ENCODE measurements at places on chromosomes 16 and 17.

GRCh38 chr16:12575288-12575687 lies 228.4 kb downstream of the CPPED1 start:
- no peak for DNase-seq

GRCh38 chr17:16258901-16259300 lies 41.9 kb downstream of the PIGL start:
- no peak for DNase-seq

DNA sequence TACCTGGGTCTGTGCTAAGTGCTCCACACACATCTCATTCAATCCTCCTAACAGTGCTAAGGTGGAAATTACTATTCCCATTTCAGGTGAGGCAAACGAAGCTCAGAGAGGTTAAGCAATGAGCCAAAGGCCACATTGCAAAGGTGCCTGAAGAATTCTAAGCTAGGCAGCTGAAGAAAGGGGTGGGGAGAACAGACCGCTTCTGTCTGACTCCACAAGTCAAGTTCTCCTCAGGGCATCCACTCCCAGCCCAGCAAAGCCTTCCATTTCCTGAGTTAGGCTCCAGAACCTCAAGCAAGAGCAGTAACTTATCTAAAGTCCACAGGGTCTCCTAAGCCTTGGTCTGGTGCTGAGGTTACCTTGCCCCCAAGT lies 27.0 kb upstream of the MRPS23 start:
- DNase-seq, result no peak

GRCh38 chr17:79273660-79274059 lies 199.0 kb downstream of the ENGASE start:
- DNase-seq, result no peak

DNA sequence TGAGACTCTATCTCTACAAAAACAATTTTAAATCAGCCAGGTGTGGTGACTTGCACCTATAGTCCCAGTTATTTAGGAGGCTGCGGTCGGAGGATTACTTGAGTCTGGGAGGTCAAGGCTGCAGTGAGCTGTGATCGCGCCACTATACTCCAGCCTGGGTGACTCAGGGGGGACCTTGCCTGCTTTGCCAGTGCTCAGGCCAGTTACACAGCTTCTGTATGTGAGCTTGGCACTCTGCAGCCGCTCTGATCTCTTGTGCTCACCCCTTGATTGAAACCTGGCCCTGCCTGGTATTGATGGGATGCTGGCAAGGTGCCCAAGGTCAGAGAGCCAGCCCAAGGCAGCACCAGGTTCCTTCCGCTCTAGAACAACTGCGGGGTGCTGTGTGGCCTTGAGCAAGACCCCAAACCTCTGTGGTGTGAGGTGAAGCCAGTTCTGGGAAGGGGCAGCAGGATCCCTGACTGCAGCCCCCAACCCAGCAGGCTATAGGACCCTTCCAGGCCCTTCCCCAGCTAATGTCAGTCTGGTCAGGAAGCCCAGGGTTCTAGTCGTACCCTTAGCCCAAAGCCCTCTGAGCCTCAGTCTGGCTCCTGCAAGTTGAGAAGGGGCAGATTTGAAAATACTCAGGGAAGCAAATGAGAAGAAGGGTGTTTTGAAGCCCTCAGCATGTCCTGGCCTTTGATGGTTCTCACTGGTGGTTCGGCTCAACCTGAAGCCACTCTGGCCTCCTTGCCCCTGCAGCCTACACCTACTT lies 18.9 kb downstream of the MMP15 start:
- DNase-seq, result no peak

GRCh38 chr16:361872-362701 lies 8.3 kb downstream of the MRPL28 start:
- DNase-seq, result peak; percentile 53

DNA sequence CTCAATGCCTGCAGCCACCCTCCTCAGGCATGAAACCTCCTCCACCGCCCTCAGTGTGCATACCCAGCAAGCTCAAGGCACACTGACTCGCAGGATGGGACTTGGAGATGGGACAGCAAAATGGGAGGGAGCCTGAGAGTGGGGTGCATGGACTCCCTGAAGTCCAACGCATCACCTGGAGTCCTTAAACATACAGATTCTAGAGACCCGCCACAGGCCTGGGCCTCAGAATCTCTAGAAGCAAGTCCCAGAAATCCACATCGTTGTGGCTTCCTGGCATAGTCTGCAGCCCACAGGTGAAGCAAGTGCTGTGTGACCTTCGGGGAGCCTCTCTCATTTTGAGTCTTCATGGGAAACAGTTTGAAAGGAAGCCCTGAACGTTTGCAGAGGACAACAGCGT lies 3.6 kb upstream of the TBX21 start:
- DNase-seq, result no peak

- no peak for DNase-seq
These were observed 88.7 kb upstream of the CBX4 start for GRCh38 chr17:79927688-79928501.

DNA sequence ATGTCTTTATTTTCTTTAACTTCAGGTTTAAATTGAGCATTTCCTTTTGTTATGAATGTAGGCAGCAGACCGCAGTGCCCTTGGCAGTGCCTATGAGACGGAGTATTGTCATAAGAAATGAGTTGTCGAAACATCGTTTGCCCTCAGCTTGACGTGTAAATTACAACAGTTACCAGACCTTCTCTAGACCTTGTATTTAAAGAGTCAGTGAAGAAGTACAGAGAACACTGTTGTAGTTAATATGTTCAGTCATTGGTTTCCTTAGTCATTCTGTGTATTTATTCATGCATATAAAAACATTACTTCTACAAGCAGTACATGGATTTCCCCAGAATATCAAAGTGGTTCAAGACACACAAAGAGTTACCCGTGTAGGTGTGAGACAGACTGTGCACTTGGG lies 19.0 kb downstream of the IRF8 start:
- no peak for DNase-seq

- DNase-seq, result no peak
These were observed 42.7 kb upstream of the ETV4 start for GRCh38 chr17:43588664-43589435.

GRCh38 chr17:28258347-28258887 lies 60.6 kb upstream of the TMEM97 start:
- no peak for DNase-seq

DNA sequence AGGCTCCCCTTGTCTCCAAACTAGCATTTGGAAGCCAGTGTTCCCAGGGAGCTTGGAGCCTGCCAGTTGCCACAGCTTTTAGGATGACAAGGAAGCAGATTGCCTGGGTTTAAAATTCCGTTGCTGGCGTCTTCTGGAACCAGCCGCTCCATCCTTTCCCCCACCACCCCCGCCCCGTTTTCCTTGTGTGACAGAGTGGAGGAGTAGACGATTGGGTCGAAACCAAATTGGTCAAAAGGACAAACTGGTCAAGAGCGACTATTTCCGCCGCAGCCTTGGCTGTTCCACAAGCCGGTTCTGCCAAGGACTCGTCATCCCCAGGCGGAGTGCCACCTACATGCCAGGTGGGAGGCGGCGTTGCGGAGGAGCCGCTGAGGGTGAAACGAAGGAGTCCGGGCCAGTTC lies 91.1 kb downstream of the RPA1 start:
- no peak for DNase-seq

GRCh38 chr17:80475910-80476876 lies at the start of gene NPTX1:
NPTX1 (minus strand) TSS chr17:80476607; CDS start chr17:80476446, 161 bp downstream.
- no peak for DNase-seq

GRCh38 chr17:82097184-82097918 lies 685 bp downstream of the FASN start:
- peak; percentile 60 for DNase-seq

GRCh38 chr16:72805486-72805885 lies 242.4 kb downstream of the ZFHX3 start:
- no peak for DNase-seq

DNA sequence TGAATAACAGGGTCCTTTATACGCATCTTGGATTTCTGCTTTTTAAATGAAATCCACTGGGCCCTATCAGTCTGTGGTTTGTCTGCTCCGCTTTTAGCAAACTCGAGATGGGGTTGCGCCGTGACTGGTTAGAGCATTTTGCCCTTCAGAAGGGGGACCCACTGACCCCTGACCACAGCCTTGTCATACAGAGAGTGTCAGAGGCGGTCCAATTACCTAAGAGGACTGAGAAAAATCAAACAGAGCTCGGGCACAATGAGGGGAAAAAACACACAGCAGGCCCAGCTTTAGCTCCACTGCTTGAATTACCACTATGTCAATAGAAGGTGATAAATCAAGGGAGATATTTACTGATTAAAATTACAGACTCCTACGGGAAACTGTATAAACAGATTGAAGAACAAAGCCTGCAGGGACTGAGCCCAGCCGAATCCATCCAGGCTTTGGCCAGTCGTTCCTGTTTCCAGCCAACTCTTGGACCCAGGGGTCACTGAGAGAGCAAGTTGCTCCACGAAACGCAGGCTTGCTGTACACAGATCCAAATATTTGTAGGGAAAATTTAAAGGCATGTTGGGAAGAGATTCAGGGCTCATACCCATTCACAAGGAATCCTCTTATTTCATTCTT lies 131.9 kb upstream of the ZFHX3 start:
- no peak for DNase-seq

- peak; percentile 30 for DNase-seq
These were observed 98.6 kb upstream of the CHMP6 start for GRCh38 chr17:80892900-80893603.

DNA sequence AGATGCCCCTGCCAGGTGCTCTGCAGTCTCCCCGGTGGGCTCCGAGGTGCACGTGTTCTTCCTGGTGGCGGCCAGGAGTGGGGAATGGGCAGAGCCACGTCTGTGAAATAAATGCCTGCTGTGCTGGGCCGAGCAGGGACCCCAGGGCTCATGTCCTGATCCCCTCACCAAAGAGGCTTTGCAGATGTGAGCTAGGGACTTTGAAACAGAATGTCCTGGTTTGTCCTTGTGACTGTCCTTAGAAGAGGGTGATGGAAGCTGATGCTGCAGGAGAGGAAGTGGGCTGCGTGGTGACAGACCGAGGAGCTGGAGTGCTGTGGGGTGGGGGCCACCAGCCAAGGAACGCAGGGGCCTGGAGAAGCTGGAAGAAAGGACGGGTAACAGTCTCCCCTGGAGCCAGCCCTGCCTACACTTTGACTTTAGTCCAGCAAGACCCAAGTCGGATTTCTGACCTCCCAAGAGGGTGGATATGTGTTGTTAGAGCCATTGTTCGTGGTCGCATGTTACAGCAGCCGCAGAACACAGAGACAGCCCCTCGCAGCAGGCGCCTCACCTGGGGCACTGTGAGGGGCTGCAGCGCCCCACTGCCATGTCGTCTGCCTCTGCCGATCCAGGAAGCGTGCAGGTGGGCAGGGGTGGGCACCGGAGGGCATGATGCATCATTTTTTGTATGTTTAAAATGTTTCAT lies 217.9 kb upstream of the CIBAR2 start:
- no peak for DNase-seq
